CD8-positive, alpha-beta T cell (primary cell): ENCODE measurements at places on chromosomes 12 and 14.

DNA sequence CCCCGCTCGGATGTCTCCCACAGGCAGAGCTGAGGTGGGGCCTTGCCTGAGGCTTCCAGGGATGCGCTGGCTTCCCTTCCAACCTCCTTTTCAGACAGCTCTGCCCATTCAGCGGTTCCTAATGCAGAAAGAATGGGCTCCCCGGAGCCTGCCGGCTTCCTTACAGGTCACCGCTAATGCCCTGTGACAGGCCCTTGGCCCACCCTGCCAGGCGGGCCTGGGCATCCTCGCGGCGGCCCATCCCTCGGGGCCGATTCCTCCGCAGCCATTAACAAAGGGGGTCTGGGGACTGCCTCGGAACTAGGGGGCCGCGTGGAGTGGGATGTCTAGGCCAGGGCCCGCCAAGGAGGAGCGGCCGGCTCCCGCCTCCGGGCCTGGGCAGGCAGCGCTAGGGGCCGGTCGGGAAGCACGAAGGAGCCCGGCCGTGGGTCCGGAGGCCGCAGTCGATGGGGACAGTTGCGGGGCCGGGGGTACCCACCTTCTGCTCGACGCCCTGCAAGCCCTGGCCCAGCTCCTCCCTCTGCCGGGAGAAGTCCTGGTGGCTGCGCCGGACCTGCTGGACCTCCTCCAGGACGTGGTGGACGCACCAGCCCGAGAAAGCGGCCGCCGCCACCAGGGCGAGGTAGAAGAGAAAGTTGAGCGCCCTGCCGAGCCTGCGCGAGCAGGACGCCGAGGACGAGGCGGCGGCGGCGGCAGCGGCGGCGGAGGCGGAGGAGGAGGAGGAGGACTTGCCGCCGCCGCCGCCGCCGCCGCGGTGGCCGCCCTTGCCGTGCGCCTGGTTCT, 738 bp downstream of the CKAP4 start:
- peak; percentile 20 for DNase-seq

DNA sequence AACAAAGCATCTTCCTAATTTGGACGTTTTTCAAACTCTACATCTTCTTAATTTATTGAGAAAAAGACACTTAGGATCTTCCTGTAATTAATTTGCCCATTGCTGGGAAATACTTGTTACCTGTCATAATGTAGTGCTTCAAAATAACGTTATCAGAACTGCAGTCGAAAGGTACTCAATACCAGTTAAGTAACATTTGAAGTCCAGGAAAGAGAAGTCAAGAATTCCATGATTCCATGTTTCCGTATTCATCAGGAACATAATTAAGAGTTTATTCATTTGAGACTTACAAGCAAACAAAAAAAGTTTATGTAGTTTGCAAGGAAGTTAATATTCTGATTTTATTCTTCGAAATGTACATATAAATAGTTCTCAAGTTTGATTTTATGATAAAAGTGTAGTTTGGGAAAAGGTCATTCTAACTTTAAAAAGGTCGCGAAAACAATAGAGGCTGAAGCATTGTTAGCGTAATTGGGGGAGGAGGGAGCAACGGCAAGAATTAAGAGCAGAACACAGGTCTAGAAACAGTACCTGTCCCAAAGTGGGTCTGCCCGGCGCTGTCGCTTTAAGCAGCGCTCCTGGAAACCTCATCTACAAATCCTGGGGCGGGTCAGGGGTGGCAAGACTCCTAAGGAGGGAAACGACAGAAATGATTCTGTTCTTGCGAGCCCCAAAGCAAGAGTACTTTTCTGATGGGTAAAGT, 1.2 kb upstream of the KCNMB4 start:
- no peak for DNase-seq

GRCh38 chr14:103243764-103244737, 90.0 kb upstream of the EIF5 start:
- DNase-seq: no peak

DNA sequence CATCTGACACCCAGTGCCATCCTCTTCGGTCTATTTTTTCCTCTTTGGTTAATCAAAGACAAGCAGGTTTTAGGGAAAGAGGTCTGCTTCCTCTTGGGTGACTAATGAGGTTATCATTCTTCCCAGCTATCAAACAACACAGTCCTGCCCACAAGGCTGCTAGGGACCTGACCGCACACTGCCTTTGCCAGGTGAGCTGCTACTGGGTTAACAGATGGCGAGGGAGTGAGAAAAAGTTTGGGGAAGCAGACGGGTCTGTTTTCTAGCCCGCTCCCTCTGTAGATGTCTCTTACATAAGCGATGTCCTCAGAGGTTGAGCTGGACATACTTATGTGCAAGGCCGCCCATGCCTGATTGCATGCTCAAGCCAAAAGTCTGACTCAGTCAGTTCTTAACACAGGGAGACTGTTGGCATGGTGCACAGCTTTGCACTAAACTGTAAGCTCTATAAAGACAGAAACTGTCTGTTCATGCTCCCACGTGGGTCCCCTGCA, 94.1 kb downstream of the SLC15A4 start:
- no peak for DNase-seq

DNA sequence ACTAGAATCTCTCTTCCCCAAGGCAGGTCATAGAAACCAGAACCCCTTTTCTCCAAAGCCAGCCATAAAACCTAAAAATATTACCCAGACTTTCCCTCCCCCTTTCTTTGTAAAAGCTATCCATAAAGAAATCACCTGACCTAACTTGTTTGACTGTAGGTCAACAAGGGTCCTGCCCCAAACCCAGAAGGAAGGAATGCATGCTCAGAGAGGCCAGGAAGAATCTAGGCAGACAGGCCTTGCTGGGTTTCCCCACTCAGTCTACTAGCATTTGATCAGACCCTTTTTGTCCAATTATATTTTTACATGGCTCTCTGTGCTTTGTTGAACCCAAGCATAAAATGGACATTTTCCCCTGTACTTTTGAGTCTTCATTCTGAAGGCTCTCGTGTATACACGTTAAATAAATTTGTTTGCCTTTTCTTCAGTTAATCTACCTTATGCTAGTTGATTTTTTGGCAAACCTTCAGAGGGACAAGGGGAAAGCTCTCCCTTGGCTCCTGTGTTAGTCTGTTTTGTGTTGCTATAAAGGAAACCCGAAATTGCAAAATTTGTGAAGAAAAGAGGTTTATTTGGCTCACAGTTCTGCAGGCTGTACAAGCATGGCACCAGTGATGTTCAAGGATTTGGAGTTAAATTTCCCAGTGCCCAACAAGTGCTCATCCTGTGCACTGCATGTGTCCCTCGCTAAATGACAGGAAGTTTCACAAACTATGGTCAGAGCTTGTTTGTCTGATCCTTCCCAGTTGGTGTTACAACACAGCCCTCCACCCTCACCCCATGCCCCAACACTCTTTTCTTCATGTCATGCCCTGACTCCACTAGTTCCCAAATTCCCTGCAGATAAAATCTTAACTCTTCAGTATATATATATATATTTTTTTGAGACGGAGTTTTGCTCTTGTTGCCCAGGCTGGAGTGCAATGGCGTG, 14.2 kb upstream of the RASSF3 start:
- DNase-seq: no peak
